ENCODE measurements at places on chromosomes 1 and 21.

DNA sequence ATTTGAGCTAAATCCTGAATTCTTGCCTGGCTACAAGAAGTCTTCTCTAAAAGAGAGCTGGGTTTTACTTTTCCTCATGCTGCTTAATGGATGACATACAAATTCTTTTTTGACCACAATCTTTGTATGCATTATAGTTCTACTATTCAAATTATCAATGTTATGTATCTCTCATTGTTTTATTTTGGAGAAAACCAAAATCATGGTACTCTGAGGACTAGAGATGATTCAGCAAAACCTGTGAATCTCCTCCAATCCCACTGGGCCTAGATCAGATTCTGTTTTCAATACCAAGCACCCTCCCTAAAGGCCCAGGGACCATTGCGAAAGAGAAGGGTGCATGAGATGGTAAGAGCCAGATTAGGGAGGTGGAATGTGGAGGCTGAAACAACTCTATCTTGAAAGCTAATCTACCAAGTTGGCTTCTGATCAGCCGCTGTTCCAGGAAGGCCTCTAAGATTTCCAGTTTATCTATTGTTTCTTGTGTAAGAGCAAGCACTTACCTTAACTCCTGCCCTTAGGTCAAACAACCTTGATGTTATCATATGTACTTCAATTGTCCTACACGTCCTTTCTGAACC is 547.2 kb downstream of the PLPP3 start:
- no peak for DNase-seq

DNA sequence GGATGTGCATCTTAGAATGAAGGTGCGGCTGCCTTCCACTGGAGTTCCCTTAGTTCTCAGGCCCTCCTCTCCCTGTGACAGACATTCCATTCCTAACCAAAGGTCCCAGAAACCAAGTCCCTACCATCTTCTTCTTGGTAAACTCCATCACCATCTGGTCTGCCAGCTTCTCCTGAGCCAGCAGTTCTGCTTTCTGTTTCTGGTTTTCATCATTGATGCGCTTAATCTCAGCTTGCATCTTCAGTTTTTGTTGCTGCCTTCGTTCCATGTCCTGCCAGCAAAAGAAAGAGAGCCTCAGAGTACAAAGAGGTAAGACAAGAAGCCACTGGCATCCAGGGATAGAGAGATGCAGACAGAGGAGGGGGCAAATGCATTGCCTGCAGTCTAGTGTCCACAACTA is 18.0 kb upstream of the VSIG8 start:
- no peak for DNase-seq

DNA sequence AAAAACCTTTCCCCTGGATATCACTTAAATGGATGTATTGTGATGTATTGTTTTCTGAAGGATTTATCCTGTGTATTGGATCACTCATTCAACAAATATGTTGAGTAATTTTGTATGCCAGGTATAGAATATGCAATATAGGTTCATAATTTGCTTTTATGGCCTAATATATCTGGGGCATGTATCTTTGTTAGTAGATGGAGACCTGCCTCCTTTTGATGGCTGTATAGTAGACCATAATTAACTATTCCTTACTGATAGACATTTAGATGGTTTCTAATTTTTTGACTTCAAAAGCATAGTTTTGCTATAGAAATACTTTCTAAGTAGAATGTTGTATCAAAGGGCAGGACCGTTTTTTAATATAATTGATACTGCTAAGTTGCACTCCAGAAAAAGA is 8.6 kb downstream of the RBBP4 start:
- no peak for DNase-seq

GRCh38 chr21:34745557-34746255 is 76.9 kb downstream of the CLIC6 start:
- peak; percentile 73 for DNase-seq

DNA sequence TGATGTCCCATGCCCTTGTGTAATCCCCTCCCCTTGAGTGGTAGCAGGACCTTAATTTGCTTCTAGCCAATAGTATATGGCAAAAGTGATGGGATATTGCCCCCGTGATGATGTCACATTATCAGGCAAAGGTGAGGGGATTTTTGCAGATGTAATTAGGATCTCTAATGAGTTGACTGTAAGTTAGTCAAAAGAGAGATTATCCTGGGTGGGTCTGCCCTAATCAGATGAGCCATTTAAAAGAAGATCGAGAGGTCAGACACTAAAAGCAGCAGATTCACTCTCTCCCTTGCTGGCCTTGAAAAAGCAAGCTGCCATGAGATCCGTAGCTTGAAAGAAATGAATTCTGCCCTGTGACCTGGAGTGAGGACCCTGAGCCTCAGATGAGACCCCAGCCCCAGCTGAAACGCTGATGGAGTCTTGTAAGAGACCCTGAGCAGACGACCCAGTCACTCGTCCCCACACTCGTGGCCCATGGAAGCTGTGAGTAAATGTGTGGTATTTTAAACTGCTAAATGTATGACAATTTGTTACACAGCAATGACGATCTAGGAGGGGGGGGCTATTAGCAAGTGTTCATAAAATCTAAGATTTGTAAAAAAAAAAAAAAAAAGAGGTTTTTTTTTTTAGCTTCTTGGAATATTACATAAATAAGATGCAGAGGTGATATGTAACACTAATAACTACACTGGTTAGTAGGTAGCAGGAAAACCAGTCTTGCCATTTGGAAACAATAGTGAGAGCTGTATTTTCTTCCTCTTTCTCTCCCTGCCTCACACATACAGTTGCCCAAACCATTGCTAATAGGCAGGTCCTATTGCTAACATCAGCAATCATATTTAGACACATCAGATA is 50.3 kb upstream of the TARBP1 start:
- DNase-seq: no peak

- DNase-seq: peak; percentile 85
Measured at GRCh38 chr1:173420330-173420806, 56.8 kb upstream of the PRDX6 start.

GRCh38 chr1:65416767-65417166 is 3.7 kb upstream of the LEPR start:
- no peak for DNase-seq

DNA sequence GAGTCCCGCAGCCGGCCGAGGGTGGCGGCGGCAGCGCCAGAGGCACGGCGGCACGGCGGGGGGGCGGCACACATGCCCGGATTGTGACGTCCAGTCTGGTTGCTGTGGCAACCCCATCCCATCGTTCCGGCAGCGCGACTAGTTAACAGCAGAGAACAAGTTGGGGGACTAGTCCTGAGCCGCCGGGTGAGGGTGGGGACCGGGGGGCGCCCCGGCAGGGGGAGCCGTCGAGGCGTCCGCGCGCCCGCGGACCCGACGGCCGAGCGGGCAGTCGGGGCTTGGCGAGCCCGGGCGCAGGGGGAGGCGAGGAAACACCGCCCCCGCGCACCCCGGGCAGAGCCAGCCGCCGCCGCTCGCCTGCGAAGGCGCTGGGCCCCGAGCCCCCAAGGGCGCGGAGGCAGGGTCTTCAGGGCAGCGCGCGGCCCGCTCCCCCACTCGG is at the start of gene CHD5:
TSS of gene CHD5 (minus strand) at position 54 of the 439 bp plus-strand sequence. CDS start 298 bp downstream, outside the sequence.
- DNase-seq: no peak

GRCh38 chr1:29136391-29136915 is 12.8 kb upstream of the TMEM200B start:
- peak; percentile 64 for DNase-seq

DNA sequence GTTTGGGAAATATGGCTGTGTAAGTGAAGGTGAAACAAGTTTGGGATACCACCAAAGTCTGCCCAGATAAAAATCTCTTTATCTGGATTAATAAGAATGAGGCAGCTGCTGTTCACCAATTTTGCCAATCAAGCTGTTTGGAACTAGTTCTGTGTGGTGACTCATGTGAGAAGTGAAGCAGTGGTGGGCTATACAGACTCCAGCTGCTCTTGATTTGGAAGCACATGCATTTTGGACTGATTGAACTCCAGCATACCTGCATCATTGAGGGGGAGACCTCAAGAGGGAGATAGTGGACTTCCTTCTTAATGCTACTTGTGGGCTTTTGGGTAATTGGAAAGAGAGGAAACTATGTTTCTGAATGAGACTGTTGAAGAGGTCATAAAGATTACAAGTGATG is 99.2 kb upstream of the B3GALT2 start:
- no peak for DNase-seq

- DNase-seq: no peak
Measured at GRCh38 chr1:246306415-246307037, 200.6 kb downstream of the SMYD3 start.

- DNase-seq: no peak
Measured at GRCh38 chr1:176656257-176656995, 193.5 kb downstream of the PAPPA2 start.

DNA sequence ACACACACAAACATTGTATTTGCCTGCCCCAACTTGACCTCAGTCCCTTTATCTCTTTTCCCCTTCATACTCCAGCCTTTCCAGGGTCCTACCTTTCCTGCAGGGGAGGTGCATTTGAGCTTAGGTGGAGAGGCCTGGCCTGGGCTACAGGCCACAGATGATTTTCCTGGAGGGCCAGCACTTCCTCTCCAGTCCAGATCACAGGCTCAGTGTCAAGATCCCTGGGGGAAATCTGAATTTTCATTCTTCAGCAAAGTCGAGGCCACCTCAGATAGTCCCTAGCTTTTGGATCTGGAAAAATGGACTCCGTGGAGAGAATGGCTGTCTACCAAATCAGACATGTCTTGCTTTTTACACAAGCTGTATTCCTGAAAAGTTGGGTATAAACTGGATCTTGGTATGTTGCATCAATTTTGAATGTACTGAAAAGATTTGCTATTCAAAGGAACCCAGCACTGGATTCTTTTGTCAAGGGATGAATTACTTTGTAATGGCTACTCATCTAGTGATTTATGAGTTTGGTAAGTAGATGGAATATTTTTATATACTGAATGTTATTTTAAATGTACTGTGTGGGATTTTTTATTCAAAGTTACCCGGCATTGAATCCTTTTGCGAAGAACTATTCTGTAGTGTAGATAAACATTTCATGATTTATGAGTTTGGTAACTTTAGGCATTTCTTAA is 78.7 kb downstream of the DDR2 start:
- DNase-seq: no peak

- no peak for DNase-seq
Measured at GRCh38 chr1:43194509-43194908, 22.4 kb downstream of the CFAP57 start.

GRCh38 chr1:225911191-225912130 is 12.6 kb downstream of the PYCR2 start:
- peak; percentile 58 for DNase-seq

GRCh38 chr1:6614019-6614928 is 743 bp downstream of the PHF13 start:
- no peak for DNase-seq

DNA sequence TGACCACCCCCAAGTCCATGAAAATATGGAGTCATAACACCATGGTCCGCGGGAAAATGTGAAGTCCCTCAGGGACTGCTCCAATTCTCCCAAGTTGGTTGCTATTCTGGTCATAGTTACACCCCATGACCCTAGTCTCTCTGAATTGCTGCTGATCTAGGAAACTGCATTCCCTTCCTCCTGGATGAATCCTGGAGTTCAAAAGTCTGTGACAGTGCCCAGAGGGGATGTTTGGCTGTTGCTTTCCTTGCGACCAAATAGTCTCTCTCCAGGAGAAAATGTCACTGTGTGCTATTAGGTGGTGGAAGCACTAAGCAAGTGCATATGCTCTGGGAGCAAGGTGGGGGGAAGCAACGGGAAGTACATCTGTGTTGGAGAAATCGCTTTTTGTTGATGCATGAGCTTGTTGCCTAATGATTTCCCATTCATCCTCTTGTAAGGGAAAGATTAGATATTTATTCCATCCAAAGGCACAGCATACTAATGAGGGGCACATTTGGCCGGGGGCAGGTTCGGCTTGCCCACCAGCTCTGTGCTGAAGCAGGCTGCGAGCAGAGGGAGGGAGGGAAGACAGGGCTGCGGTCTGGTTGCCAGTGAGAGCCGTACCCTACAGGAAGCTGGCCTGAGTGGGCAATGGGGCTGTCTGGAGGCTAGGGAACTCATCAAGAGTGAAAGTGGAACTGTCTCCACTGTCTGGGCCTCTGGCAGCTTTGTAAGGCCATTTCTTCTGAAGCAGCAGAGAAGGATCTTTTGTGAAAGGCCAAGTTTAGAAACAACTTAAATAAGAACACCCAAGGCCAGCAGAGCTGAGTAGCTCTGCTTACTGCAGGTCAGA is 27.2 kb downstream of the SYT6 start:
- DNase-seq: no peak

- no peak for DNase-seq
Measured at GRCh38 chr1:202632241-202632640, 78.0 kb downstream of the SYT2 start.

GRCh38 chr1:32336591-32336932 is 529 bp upstream of the MARCKSL1 start:
- no peak for DNase-seq

- no peak for DNase-seq
Measured at GRCh38 chr1:169517558-169518186, 31.9 kb upstream of the SLC19A2 start.

GRCh38 chr1:110164725-110165350 is 14.5 kb downstream of the SLC6A17 start:
- no peak for DNase-seq

DNA sequence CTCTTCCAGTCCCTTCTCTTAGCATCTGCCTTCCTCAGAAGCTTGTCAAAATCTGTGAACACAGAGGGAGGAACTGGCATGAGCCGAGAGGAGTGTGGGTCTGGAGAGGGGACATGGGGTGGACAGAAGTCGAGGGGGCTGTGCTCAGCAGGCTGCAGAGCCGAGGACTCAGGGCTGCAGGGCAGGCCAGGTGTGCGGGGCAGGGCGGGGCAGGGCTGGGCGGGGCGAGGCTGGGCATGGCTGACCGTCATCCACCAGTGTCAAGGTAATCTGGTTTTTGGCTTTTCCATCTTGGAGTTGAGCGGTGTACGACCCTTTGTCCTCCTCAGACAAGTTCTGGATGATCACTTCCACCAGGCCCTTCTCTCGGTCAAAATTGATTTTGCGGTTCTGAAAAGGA is 44.0 kb downstream of the MYOM3 start:
- no peak for DNase-seq

GRCh38 chr1:15951341-15952153 is 24.4 kb downstream of the ZBTB17 start:
- no peak for DNase-seq

DNA sequence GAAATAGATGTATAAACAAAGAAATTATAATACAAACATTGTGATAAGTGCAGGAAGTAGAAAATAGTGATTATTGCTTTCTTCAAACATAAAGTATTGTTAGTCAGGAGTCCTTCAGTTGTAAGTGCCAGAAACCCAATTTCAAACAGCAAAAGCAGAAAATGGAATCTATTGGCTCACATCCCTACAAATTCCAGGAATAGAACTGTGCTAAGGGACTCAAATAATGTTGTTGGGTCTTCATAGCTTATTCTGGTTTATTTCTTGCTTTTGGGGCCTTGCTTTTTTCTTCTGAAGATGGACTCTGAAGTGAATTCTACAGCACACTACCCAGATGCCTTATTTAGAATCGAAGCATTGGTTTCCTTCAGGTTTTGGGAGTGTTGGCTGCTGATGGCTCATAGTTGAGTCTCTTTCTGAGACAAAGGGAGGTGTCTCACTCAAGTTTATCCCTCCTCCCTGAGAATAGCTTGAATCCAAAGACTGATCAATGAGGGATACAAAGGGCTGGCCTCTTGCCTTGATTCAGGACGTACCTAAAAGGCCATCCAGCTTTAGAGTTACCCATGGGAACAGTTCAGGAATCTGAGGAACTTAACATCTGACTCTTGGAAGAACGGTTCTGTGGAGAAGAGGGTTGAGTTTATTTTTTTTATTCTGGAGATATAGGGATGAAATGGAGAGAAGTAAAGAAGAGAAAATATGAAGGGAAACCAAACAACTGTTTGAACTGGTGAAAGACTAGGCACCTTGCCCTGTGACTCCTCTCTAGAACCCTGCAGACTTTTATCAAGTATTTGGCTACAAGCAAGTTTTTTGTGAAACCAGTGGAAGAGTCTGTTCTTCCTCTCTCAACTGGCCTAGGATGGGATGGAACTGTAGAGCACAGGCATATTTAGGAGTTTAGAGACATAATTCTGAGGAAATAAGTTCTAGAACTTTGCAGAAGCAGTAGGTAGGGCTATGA is 39.0 kb upstream of the ATG4C start:
- DNase-seq: no peak
